ENCODE measurements at places on chromosomes 5 and 9.

DNA sequence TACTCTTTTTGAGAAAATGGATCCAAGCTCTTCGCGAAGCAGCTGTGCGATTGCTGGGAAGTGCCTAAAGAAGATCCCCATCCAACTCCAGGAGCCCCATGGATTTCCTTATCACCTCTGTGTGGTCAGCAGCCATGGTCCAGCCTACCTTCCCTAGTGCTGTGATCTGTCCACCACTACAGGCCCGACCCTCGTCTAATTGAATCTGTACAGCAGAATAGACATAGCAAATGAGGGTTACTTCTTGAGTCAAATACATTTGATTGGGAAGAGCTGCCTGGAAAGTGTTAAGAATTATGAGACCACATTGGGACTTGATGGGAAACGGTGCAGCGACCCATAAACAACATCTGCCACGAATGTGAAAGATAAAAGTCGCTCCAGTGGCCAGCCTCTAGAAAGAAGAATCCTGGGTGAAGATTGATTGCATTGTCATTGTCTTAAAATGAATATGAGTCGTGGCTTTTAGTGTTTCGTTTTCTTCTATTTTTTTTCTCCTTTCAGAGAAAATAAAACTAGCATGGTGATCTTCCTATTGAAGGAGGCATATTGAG, 118.4 kb downstream of the PAM start:
- no peak for DNase-seq

- DNase-seq = no peak
These were observed 81.2 kb downstream of the ALDH1A1 start for GRCh38 chr9:72871685-72872084.

- DNase-seq = no peak
These were observed 584 bp downstream of the USP20 start for GRCh38 chr9:129835860-129836223.

DNA sequence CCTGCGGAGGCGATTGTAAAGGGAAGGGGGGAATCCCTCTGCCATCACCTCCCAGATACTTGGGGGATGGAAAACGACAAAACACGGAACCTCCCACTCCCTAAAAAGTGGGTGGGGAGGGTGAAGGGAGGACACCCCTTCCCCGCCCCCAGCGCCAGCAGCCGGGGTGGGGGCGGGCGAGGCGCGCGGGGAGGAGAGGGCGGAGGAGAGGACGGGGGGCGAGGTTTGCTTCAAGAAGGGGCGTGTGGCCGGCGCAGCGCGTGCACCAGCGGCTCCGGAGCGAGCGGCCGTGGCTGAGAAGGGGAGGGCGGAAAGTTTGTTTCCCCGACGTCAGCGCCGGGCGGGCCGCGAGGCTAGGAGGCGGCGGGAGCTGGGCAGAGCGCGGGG, at the start of gene PRRX2:
Gene PRRX2, plus strand, starts transcription at position 259 of the 387 bp plus-strand sequence. CDS start 221 bp downstream, outside the sequence.
- DNase-seq = no peak

GRCh38 chr5:60687927-60688720, 11.8 kb downstream of the DEPDC1B start:
- no peak for DNase-seq

GRCh38 chr5:55900068-55900467, 48.9 kb downstream of the IL31RA start:
- DNase-seq = no peak

- DNase-seq = no peak
These were observed 826.1 kb downstream of the PRELID2 start for GRCh38 chr5:145008876-145009530.

GRCh38 chr5:88956416-88956815, 73.4 kb upstream of the MEF2C start:
- no peak for DNase-seq

DNA sequence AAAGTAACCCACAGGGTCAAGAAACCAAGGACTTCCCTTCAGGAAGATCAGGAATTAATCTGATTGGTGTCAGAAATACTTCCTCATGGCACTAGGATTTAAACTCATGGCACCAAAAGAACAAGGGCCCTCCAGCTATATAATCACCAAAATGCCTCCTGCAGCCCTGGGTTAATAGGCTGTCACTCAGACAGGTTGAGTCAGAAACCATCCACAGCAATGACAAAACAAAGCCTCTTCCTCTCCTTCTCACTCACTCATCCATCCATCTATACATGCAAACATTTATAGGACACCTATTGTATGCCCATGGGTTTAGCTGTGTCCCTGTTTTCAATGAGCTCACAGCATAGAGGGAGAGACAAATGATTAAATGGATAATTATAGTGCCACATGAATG, 62.5 kb upstream of the SPOCK1 start:
- DNase-seq = no peak

DNA sequence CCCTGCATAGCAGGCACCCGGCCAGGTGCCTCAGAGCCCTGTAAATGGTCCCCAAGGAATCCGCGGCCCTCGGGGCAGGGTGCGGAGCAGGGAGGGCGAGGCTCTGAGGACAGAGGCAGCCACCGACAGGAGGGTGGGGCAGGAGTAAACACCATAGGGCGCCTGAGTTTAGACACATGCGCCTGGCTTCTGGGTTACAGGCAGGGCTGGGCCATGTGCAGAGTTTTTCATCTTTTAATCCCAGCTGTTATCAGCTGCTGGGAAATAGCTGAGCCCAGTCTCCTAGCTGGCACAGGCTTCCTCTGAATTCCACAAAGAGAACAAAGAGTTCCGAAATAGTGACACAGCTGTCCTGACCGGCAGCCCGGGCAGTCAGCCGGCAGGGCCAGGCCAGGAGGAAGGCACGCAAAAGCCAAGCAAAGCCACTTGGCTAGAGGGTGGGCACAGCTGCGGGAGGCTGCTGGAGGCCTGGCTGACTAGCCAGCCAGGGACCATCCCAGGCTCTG, 98.9 kb upstream of the PHYKPL start:
- DNase-seq = no peak

DNA sequence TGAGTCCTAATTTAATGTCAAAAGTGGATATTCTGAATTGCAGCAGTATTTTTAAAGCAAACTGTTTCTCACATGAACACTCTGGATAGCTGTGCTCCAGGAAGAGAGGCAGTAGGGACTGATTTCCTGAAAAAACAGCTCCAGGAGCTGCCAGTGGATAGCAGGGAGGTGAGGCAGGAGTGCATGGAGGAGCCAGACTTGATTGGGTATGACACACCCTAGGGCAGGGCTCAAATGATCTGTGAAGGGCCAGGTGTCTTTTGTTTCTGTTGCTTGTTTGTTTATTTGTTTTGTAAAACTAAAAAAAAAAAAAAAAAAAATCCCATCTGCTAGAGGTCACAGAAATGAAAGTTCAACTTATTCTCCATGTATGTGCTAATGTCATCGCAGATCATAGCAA, 83.4 kb downstream of the ADRB2 start:
- no peak for DNase-seq

- no peak for DNase-seq
These were observed 18.4 kb upstream of the ERCC6L2 start for GRCh38 chr9:95857124-95857523.

DNA sequence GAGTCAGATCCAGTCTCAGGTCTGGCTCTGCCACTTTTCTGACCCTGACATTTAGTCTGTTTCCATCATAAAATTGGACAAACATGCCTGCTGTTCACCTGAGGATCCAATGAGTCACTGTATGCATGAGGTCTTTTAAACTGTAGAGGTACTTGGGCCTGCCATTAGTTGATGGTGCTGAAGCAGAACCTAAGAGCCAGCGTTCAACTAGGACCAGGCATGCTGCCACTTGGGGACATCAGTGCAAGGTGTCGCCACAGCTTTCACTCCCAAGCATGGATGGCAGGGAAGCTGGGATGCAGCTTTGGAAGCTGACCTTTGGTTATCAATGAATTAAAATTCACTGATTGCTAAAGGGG, 37.1 kb downstream of the NEUROG1 start:
- no peak for DNase-seq
